ENCODE measurements at places on chromosomes 2 and 18. TPM values are rescaled to one million over a fixed set of nuclear protein-coding genes. Genes with fewer than 3 reads are reported as not detected.

- no peaks in the 10 kb centered on the region for H3K36me3 ChIP-seq
- DNase-seq = no peak
Measured at GRCh38 chr2:9941196-9941995, 10.1 kb upstream of the GRHL1 start.

Gene CCDC85A
- total RNA-seq = 11.5 TPM

DNA sequence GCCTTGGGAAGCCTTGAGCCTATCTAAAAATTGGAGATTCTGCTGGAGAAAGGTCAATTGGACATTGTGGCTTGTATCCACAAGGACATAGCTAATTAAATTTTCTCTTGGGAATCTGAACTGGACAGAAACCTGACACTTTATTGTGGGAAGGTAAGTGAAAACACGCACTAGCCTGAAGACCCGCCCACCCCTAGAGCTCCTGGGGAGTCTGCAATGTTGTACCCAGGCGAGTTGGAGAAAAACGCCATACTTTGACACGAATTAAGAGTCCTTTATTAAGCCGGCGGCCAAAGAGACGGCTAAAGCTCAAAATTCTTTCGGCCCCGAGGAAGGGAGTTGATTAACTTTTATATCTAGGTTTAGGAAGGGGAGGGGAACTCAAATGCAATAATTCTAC is 1.2 kb upstream of the ZNF892 start:
- no peak for DNase-seq
- H3K36me3 ChIP-seq = no peaks in the 10 kb centered on the region
- H3K4me3 ChIP-seq = no peak overlapping the region
- no peaks in the 10 kb centered on the region for H3K27me3 ChIP-seq

- no peak for DNase-seq
- no peaks in the 10 kb centered on the region for H3K36me3 ChIP-seq
- H3K4me3 ChIP-seq = no peak overlapping the region
- no peak overlapping the region for H3K27ac ChIP-seq
Measured at GRCh38 chr2:526918-527317, 150.3 kb downstream of the TMEM18 start.

DNA sequence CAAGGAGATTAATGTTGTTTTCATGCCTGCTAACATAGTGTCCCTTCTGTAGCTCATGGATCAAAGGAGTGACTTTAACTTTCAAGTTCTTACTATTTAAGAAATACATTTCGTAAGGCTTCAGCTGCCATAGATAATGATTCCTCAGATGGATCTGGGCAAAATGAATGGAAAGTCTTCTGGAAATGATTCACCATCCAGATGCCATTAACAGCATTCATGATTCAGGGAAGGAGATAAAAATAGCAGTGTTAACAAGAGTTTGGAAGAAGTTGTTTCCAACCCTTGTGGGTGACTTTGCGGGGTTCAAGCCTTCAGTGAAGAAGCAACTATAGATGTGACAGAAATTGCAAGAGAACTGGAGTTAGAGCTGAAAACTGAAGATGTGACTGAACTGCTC is 17.0 kb downstream of the VRK2 start:
- H3K27ac ChIP-seq = no peak overlapping the region
- no peak for DNase-seq
- no peaks in the 10 kb centered on the region for H3K36me3 ChIP-seq
- no peak overlapping the region for H3K4me3 ChIP-seq

Gene DLGAP1
- 5.2 TPM for total RNA-seq

DNA sequence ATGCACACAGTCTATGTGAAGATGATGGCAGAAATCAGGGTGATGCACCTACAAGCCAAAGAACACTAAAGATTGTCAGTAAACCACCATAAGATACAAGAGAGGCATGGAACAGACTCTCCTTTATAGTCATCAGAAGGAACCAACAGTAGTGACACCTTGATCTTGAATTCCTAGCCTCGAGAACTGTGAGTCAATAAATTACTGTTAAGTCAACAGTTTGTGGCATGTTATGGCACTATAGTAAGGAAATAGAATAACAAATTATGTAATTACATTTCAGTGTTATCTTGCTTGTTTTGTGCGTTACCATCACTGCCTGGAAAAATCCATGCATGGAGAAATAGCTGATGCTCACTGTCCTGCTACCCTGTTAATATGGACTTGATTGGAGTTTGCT is 110.2 kb upstream of the LRP1B start:
- no peaks in the 10 kb centered on the region for H3K4me1 ChIP-seq
- H3K27me3 ChIP-seq = no peaks in the 10 kb centered on the region
- H3K4me3 ChIP-seq = no peak overlapping the region
- DNase-seq = no peak
- H3K27ac ChIP-seq = no peak overlapping the region

Gene ANKRD53
- 3.2 TPM for total RNA-seq

DNA sequence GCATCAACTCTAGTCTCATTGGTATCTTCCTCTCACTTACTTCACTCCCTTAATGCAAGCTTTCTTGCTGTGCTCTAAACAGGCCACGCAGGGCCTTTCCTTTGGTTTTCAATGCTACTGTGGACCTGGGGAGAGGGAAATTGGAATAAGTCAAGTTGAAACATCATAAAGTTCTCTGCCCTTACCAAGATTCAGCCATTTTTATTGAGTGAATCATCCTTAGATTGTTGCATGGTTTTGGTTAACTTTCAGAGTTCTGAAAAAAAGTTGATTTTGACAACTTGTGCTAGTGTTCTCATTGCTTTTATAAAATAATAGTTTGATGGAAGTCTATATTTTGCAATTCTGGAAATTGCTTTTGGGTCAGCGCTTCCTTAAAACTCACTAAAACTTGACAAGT is 852.8 kb upstream of the ACVR2A start:
- no peak overlapping the region for H3K27ac ChIP-seq
- H3K4me1 ChIP-seq = no peaks in the 10 kb centered on the region
- H3K36me3 ChIP-seq = no peaks in the 10 kb centered on the region
- no peaks in the 10 kb centered on the region for H3K27me3 ChIP-seq
- H3K4me3 ChIP-seq = no peak overlapping the region

DNA sequence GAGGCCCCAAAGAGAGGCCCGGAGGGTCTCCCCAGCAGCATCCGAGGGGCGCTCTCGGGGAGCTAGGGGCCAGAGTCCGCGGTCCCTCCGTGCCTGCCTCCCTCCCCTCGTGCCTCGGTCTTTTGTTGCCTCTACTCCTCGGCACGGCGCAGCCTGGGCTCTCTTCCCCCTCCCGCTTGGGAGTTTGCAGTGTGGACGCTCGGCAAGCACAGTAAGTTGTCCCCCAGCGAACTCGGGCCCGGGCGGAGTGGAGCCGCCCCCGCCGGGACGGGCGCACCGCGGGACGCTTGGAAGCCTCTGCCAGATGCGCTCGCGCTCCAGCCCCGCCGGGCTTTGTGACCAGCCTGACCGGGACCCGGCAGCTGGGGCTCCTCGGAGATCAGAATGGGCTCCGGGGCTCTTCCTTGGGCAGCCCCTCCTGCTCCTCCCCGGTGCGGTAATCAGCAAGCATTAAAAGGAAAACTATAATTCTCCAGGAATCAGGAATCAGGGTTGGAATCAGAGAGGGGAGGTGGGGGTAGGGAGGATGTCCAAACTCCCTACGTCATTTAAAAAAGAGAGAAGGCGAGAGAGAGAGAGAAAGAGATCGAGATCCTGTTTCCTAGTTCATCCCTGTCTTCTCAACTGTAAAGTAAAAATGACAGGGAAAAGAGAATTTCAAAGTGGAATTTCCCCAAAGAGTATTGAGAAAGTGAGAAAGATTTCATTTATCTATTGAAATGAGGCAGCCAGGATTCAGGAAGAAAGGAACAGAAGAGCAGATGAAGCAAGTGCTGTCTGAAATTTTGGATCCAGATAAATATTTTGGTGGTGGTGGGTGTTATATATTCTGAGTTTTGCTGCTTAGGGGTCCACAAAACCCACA is 786 bp upstream of the TMEM200C start:
- peaks cover 3% of the 10 kb centered on the region for H3K27me3 ChIP-seq
- peak overlapping the region; percentile 70 for H3K4me3 ChIP-seq
- H3K36me3 ChIP-seq = no peaks in the 10 kb centered on the region
- peak; percentile 44 for DNase-seq

- no peaks in the 10 kb centered on the region for H3K36me3 ChIP-seq
- no peaks in the 10 kb centered on the region for H3K4me1 ChIP-seq
Measured at GRCh38 chr2:238920601-238921001, 72.7 kb downstream of the TWIST2 start.

DNA sequence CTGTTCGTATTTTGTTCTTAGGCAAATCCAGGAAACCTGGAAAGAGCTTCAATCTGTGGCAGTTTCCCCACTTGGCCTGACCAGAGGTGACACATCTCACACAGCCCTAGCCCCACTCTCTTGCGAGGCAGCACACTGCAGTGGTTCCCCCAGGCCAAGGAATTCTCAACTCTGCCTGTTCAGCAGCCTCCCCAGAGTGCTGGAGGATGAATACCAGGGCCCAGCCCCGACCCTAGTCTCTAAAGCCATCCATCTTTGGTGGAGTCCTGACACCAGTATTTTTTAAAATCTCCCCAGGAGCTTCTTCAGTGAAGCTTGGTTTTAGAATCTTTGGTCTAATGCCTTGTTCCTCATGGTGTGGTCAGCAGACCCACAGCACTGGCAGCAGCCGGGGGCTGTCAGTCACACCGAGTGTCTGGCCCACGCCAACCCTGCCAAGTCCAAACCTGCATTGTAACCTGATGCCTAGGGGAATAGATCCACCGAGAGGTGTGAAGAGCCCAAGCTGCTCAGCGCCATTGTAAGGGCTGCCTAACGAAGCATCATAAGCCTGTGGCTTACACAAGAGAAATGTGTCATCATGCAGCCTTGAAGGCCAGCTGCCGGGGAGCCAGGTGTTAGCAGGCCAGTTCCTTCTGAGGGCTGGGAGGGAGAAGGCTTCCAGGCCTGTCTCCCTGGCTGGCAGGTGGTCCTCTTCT is 428.7 kb upstream of the ID2 start:
- H3K27ac ChIP-seq = no peak overlapping the region
- H3K4me1 ChIP-seq = no peaks in the 10 kb centered on the region
- no peak for DNase-seq
- no peaks in the 10 kb centered on the region for H3K27me3 ChIP-seq

DNA sequence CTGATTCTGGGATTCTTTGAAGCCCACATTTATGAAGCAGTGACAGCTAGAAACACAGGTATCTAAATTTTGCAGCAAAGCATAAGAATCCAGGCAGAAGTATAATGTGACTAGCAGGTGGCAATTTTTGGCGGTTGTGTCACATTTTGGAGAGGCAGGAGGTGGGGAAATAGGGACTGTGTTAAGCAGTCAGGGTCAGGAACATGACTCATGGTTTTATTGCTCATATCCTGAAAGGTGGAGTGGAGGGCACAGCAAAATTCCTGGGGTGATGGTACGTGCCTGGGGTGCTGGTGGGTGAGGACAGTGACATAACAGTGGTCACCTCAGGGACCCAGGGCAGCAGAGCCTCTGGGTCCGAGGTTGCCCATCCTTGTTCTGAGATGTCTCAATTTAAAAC is 63.5 kb upstream of the TTN start:
- no peak for DNase-seq
- H3K4me3 ChIP-seq = no peak overlapping the region
- H3K27ac ChIP-seq = no peak overlapping the region
- H3K27me3 ChIP-seq = no peaks in the 10 kb centered on the region
- no peaks in the 10 kb centered on the region for H3K4me1 ChIP-seq

- no peak overlapping the region for H3K4me3 ChIP-seq
- DNase-seq = no peak
- peaks cover 5% of the 10 kb centered on the region for H3K36me3 ChIP-seq
- no peaks in the 10 kb centered on the region for H3K27me3 ChIP-seq
Measured at GRCh38 chr2:53697686-53698085, 69.9 kb upstream of the CHAC2 start.

GRCh38 chr2:41990688-41991087 is 57.1 kb upstream of the PKDCC start:
- DNase-seq = no peak
- H3K27me3 ChIP-seq = no peaks in the 10 kb centered on the region
- no peak overlapping the region for H3K4me3 ChIP-seq
- no peaks in the 10 kb centered on the region for H3K36me3 ChIP-seq

- no peaks in the 10 kb centered on the region for H3K27me3 ChIP-seq
- no peak for DNase-seq
- H3K4me1 ChIP-seq = no peaks in the 10 kb centered on the region
- H3K4me3 ChIP-seq = no peak overlapping the region
- no peak overlapping the region for H3K27ac ChIP-seq
- H3K36me3 ChIP-seq = no peaks in the 10 kb centered on the region
Measured at GRCh38 chr2:23411752-23412431, 26.9 kb downstream of the KLHL29 start.

DNA sequence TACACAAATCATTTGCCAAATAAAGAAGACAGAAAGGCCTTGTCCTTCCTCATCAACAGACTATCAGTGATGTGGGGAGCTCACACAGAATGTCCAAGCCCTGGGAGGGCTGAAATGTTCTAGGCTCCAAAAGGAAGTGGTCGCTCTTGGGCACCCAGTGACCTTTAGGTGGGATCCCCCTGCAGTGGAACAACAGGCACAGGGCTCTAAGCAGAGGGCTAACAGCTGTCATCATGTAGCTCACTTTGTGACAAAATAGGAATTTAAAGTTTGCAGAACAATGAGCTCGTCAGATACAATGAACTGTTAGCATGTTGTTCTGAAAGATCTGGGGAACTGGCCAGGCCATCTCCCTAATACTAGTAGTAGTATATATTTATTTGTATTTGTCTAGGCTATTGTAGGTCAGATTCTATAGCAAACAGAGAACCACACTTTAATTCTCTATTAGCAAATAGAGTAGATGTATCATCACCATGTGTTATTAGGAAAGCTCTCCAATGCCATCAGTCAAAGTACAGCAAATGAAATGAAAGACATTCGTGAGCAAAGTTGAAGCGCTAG is 151.5 kb upstream of the MAP3K20 start:
- H3K4me1 ChIP-seq = no peaks in the 10 kb centered on the region
- no peaks in the 10 kb centered on the region for H3K27me3 ChIP-seq
- H3K36me3 ChIP-seq = no peaks in the 10 kb centered on the region
- DNase-seq = no peak
- H3K4me3 ChIP-seq = no peak overlapping the region
- H3K27ac ChIP-seq = no peak overlapping the region

GRCh38 chr2:1051075-1051474 is 100.4 kb downstream of the SNTG2 start:
- no peak overlapping the region for H3K27ac ChIP-seq
- no peaks in the 10 kb centered on the region for H3K4me1 ChIP-seq
- H3K27me3 ChIP-seq = no peaks in the 10 kb centered on the region
- no peak overlapping the region for H3K4me3 ChIP-seq

DNA sequence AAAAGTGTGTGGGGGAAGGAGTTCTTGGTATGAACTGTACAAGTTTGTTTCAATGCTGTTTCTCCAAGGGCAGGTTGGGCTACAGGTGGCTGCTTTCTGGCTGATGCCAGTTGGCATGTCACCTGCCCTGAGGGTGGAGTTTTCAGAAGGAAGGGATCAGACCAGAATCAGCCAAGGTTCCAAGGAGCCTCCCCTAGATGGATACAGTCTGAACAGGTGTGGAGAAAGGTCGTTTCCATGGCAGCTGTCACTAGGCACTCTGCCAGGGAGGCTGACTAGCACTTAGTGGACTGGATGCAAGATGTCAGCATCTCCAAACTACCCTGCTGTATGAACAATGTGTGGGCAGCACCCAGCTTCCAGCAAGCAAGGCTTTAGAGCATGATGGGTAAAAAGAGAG is 444.4 kb upstream of the HNRNPA3 start:
- H3K27me3 ChIP-seq = no peaks in the 10 kb centered on the region
- no peaks in the 10 kb centered on the region for H3K4me1 ChIP-seq
- H3K36me3 ChIP-seq = no peaks in the 10 kb centered on the region
- DNase-seq = no peak
